ENCODE measurements at places on chromosomes 5 and 9.

GRCh38 chr5:80759866-80760577 is 105.2 kb upstream of the DHFR start:
- DNase-seq: no peak

GRCh38 chr9:109708451-109708945 is 71.5 kb upstream of the PALM2AKAP2 start:
- DNase-seq: no peak

DNA sequence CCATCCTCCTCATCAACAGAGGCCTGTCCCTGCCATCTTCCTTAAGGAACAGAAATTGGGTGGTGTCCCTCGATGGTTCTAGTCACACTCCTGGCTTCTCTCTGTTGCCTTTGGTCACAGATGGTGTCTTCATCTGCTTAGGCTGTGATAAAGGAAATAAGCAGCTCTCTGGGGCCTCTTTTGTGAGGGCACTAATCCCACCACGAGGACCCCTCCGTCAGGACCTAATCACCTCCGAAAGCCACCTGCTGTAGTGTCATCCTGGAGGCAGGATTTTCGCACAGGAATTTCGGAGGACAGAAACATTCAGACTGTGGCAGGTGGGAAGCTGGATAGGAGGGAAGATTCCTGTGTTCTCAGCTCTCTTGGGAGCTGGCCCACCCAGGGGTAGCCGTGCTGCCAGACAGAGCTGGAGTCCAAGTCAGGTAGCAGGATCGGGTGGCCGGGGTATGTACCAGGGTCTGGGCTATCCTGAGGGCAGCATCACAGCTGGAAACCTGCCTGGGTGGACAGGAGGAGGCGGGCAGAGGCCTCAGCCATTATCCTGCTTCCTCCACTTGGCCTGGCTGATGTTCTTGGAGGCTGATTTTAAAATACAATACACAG is 59.5 kb downstream of the ANKRD33B start:
- DNase-seq: no peak

DNA sequence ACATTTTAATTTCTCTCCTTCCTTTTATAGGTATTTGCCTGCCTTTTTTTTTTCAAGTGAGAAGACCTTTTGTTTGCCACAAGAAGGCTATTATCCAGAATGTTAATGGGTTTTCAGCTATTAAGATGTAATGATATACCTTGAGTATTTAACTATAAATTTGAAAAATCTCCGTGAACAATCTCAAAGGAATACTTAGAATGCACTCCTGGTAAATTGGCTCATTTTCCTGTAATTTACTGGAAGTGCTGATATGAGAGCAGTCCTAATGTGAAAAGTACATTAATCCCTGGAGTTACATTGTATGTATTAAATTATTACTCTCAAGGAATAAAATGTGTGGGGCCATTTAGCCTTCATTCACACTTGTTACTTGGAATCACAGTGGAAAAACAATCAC is 32.4 kb downstream of the AOPEP start:
- no peak for DNase-seq

DNA sequence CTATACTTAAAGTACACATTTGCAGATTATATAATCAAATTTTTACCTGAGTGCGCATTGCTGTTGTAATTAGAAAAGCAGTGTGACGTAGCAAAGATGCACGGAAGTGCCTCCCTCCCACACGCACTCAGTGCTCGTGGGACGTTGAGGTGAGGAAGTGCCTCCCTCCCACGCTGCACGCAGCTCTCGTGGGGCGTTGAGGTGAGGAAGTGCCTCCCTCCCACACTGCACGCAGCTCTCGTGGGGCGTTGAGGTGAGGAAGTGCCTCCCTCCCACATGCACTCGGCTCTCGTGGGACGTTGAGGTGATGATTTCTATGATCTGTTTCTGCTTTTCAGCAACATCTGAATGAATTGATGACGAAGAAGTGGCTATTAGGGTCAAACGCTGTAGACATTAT is 21.0 kb downstream of the EXOC3 start:
- no peak for DNase-seq

GRCh38 chr5:51091816-51092215 is 291.4 kb upstream of the ISL1 start:
- no peak for DNase-seq

GRCh38 chr5:99605904-99606303 is 677.1 kb upstream of the CHD1 start:
- DNase-seq: no peak

GRCh38 chr5:53045263-53045662 is 56.1 kb downstream of the ITGA2 start:
- no peak for DNase-seq

All from NCI-H1930 (cell line).